ENCODE measurements at places on chromosomes 4 and X.
A peak's percentile ranks its signal among the peaks of the same experiment; 100 is the strongest.

- no peak for DNase-seq
These were observed 51.5 kb upstream of the RAP2C start for GRCh38 chrX:132270699-132271098.

DNA sequence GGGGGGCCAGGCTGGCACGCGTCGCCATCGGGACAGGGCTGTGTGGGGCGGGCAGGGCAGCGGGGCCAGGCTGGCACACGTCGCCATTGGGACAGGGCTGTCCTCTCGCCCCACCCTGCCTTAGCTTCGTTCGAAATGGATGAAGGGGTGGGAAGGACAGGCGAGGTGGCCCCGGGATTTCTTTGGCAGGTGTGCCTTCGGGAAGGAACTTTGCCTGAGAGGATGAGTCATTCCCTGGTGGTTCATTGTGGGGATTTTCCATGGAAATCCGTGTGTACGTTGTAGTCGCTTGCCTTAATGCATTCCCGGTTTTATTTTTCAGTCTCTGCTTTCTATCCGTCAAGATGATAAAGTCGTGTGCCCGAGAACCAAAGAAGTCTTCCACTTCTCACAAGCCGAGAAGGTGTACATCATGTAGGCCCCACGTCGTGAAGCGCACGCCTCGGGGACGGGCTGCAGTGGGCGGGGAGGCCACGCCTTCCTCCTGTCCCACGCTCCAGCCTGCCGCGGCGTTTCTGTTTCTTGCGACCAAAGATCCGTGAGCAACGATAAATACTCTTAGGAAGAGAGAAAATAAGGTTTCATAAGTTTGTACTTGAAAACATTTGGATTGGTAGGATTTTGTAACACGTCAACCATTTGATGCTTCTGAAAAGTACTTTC, 8.1 kb upstream of the UVSSA start:
- no peak for DNase-seq

- no peak for DNase-seq
These were observed 262.6 kb downstream of the ADGRL3 start for GRCh38 chr4:61462451-61463326.

DNA sequence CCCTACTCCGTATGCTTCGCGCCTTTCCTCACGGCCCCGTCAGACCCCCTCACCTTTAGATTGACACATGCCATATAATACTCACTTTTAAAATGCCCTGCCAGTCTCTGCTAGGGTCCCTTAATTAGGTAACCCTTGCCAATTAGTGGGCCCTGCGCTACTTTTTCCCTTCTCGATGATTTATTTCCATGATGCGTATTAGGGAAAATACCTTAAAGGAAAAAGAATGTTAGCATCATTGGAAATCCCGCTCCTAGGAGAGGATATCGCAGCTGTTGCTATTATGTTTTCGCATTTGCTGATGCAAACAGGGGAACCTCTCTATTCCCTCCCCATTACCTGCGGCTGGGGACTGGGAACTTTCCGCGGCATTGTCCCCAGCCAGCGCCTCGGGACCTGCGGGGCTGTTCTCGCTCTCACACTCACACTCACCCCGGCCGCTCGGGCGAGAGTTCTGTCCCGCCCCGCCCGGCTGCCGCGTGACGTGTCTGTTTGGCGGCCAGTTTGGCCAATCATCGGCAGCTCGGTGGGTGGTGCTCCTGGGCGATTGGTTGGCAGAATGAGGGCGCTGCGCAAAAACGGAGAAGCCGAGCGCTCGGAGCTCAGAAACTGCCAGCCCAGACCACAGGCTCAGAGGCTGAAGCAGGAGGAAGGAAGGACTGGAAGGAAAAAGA, at the start of gene PCDH10:
TSS of gene PCDH10 (plus strand) at position 605 of the 674 bp plus-strand sequence. CDS start 847 bp downstream, outside the sequence.
- peak; percentile 69 for DNase-seq

DNA sequence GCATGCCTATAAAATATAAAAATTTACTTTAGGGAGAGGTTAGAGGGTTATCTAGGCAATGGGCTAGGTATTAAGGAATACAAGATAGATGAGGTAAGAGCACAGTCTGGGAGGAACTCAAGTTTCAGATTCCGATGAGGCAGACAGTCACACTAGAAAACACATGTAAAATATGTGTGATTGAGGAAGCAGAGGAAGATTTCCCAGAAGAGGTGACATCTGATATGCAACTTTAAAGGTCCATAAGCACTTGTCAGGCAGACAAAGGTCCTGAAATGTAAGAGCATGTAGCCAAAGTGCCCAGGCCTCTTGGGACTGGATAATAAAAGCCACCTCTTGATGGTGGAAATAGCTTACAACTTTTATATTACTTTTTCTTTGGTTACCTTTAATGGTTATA, 81.1 kb upstream of the AADAT start:
- DNase-seq = no peak
